ENCODE measurements at places on chromosomes 2 and 18.

- DNase-seq = no peak
Observed at GRCh38 chr18:66646609-66647008, 42.7 kb upstream of the CDH19 start.

DNA sequence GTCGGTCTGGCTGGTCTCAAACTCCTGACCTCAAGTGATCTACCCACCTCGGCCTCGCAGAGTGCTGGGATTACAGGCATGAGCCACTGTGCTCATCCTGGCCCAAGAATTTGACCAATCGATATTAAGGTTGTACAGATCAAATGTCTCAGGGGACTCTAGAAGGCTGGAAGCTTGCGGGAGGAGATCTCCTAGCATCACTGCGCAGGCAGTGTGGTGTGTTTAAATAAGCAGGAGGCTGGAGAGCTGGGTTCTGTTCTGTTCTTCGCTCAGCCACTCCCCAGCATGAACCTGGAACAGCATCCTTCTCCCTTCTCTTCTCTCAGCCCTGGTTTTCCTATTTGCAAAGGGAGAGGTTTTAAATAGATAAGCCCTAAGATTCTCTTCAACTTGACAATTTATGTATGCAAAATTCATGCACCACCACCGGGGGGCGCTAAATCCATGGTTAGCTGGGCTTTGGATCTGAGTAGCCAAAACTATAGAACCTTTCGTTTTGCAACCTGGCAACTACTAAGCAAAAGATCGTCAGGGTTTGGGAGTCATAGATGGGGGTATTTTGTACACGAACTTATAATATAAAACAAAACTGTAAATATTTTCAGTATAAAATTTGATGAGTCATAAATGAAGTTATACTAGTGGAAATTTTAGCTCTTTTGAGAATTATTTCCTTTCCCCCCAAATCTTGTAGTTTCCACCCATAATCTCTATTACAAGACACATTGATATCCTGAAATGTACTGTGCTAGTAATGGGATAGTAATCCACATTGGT lies 60.6 kb downstream of the SLC16A14 start:
- peak; percentile 78 for DNase-seq

GRCh38 chr2:71801969-71802368 lies 345.7 kb downstream of the CYP26B1 start:
- no peak for DNase-seq

DNA sequence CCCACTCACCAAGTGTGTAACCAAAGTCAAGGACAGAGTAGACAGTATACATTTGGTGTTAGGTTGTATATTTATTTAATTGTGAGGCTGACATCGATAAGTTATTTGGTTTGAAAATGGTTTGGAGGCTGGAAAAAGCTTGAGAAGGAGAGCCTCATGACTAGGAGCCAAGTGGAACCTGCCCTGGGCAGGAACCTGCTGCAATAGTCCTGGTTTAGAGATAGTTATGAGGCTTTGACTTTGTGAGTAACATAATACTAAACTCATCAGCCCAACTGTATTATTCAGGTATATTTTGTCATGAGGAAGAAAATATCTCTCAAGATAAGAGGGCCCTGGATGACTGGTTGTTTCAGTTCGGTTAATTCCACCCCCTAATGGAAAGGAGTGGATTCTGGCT lies 234.3 kb upstream of the CYRIA start:
- DNase-seq = no peak

DNA sequence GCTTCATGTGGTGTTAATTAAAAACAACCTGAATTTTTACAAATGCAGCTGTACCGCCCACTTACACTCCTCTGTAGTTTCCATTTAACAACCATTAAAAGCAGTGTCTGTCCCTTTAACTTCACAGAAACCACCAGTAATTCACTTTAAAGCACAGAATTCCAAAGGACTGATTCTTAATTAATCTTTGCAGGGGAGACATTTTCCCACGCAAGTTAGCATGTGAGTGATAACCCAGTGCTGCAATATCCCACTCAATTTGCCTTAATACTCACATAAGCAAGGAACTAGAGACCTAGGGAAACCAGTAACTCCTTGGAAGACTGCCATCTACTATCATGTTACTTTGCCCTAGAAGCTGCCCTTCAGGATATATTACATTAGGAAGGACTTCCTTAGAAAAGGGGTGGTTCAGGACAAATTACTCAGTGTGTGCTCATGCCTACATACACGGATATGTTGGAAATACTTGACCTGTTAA lies 102.3 kb downstream of the OSR1 start:
- DNase-seq = no peak

DNA sequence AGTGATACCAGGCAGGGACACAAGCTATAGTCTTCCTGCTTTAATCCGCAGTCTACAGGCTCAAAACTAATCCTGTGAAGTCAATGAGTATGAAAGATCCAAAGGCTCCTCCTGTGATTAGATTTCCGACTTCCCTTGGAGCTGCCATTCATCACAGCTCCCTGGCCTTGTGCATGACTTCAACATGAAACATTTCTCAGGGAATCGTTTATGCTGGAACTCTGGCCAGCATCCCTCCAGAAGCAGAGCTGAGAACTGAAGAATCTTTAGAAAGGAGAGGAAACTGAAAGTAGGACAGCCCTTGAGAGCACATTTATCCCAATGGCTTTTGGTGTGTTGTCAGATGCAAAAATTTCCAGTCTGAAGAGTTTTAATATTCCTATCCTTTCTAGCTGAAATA lies 84.3 kb upstream of the SESTD1 start:
- DNase-seq = no peak

DNA sequence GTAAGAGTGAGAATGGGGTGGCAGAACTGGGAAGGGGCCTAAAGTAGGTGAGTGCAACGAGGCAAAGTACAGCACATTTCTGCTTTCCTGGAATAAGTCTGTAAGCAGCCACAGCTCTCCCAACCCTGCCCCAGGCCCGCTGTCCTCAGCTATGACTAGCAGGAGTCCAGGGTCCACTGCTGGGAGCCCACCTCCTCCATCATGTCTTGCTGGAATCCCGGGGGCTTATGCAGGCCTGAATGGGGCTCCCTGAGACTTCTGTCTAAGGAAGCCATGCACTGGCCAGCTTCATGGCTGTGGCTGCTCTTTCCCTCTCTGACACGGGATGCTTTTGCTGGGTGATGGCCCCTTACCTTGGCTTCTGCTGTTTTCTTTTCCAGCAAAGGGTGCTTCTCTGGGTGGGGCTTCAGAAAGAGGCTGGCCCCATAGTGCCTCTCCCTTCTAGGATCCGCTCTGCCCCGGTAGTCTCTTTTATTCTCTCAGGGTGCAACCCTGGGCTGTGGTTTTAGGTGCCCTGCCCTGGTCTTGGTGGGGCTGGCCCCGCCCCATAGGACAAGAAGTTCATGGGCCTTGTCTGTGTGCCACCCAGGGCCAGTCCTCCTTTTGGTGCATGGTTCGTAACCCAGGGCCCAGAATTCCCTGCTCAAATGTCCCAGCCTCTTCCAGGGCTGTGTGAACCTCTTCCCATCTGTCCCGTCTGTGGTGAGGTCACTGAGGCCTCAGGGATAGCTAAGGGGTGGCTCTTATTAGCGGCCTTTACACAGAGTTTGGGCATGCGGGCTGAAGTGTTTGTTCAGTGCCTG lies 33.8 kb upstream of the POLE4 start:
- DNase-seq = no peak

DNA sequence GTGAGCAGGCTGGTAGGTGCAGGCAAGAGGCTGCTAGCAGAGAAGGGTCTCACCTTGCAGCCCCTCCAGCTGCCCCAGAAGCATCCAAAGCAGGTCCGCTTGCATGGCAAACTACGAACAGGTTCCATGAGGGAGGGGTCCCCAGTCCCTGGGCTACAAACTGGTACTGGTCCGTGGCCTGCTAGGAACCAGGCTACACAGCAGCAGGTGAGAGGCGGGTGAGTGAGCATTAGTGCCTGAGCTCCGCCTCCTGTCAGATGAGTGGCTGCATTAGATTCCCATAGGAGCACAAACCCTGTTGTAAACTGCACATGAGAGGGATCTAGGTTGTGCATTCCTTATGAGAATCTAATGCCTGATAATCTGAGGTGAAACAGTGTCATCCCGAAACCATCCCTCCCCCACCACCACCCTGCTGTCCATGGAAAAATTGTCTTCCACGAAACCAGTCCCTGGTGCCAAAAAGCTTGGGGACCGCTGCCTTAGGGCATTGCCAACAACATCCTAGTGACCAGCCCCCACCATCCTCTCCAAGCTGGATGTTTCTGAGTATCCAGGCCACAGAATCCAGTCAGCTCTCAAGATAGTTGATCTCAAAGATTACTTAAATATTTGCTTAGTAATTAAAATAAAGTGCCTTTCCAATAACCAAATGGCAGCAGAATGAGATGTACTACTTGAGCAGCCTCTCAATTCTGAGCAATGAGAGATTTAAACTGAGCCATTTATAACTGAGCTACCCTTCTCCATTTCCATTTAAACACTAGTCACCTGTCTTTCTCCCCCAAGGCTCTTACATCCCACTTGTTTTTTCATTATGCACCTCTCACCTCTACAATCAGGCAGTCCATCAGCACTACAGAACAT lies 32.4 kb downstream of the LRP2 start:
- DNase-seq = no peak

DNA sequence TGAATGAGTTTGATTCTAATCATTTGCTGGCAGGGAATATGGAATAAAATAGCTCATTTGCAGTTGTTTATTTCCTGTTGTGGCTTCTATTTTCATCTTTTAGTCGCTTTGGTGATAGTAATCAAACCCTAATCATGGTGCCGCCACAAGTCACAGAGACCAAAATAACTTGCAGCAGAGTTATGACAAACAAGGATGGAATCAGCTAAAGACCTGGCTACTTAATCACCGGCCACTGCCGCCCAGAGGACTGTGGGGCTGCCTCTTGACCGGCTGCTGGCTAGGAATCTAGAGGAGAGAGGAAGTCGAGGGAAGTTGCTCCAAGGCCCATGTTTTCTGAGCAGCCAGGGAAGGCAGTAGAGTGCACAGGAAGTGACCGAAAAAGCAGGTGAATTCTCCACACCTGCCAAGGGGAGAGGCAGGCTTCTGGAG lies 5.1 kb upstream of the SMAD7 start:
- no peak for DNase-seq

- DNase-seq = peak; percentile 3
Observed at GRCh38 chr2:121650315-121650930, 1.2 kb upstream of the CLASP1 start.

DNA sequence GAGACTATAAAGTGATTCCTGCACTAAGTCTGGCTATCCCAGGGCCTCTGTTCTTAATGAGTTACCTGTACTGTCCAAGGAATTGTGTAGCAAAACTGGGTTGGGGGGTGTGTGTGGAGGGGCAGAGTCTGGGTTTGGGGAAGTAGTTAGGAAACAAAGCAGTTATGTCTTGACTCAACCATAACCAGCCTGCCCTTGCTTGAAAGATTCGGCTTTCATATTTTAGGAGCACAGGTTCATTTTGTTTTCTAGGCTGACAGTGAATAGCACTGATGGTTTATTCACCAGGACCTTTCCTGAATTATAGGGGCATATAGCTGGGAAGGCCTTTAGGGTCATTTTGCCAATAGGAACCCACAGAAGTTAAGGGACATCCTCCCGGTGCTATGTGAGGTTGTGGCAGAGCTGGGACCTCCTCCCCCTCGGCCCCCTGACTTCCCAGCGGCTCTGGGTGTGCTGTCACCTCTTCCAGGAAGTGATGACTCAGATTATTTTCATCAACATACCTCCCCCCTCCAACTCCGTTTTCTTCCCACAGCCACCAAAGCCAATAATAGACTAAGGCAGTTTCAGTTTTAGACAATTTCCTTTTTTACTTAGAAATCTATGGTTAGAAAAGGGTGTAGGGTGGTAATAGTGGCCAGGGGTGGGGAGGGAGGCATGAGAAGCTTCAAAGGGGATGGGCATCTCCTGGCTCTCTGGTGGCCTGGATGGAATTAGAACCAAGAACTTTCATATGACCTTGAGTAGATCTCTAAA lies 44.8 kb downstream of the SETBP1 start:
- no peak for DNase-seq

DNA sequence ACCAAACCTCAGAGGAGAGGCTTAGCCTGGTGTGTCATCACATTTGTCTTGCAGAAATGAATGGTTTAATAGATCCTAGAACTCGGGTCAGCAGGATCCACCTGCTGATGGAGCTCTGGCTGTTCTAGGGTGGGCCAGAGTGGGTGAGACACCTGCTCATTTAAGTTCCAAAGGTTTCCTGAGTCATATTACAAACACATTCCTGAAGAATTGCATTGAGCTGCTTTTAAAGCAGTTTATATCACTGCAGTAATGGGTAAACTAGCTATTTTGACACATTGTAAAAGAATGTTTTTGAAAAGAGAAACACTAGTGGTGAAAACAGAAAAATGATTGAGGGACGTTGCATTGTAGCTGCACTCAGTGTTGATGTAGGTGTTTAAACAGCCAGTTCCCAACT lies 175.3 kb upstream of the TCF4 start:
- DNase-seq = no peak

DNA sequence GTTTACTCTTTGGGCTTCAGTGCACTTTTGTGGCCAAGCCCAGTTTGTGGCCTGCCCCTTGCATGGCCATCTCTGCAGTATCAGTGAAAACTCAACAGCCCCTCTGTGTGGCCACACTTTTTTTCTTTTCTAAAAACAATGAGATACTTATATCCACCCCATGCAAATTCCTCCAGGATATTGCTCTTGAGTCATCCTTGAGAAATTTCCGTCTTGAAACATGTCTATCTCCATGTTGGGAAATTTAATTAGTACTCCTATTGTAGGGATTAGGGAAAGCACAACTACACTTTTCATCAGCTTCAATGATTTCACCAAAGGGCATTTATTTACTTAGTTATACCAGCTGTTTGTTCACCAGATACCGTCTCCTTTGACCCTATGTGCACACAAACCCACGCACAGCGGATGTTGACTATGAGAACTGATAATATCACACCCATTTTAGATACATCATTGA lies 993.1 kb downstream of the TSN start:
- DNase-seq = no peak

- no peak for DNase-seq
Observed at GRCh38 chr2:159807183-159808031, 9.4 kb upstream of the CD302 start.

GRCh38 chr18:58183226-58183625 lies 139.2 kb downstream of the NEDD4L start:
- DNase-seq = no peak

GRCh38 chr2:3624059-3624794 lies 29.3 kb downstream of the COLEC11 start:
- no peak for DNase-seq

GRCh38 chr2:71045865-71046548 lies 22.4 kb upstream of the NAGK start:
- no peak for DNase-seq

GRCh38 chr18:46672062-46672970 lies 15.3 kb upstream of the LOXHD1 start:
- no peak for DNase-seq
